ENCODE measurements at places on chromosomes 3 and 15.

DNA sequence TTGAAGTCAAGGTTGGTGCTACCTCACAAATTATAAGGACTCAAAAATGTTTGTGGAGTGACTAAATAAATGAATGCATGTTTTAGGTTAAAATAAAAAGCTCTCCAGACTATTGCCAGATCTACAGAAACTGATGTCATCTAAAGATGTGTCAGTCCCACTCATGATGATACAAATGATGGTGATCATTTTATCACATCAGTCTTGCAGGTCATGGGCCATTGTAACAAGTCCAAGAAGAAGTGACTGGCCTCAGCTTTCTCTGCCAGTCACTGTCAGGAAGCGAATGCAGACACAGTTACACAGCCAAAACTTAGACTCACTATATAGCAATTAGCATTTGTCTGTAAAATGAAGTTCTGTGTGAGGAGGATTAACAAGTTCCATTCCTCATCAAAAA, 18.5 kb downstream of the ATP8B4 start:
- DNase-seq = no peak

DNA sequence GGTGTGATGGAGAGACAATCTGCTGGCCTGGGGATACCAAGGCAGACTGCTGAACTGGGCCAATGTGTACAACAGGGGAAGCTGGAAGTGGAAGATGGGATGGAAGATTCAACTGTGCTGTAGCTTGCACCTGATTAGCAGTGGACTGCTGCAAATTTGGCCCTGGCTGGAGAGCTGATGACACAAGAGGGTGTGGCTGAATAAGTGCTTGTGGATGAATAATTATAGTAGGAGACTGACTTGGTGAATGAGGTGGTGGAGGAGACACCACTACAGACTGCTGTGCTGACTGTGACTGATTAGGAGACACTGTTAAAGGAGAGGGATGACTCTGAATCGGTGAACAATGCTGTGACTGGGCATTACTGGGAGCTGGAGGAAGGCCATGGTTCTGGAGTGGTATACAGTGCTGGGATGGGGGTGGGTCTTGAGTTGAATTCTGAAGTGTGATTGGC, 52.5 kb downstream of the PHC3 start:
- DNase-seq = no peak

- no peak for DNase-seq
Measured at GRCh38 chr3:151315136-151315535, 1.5 kb downstream of the GPR87 start.

DNA sequence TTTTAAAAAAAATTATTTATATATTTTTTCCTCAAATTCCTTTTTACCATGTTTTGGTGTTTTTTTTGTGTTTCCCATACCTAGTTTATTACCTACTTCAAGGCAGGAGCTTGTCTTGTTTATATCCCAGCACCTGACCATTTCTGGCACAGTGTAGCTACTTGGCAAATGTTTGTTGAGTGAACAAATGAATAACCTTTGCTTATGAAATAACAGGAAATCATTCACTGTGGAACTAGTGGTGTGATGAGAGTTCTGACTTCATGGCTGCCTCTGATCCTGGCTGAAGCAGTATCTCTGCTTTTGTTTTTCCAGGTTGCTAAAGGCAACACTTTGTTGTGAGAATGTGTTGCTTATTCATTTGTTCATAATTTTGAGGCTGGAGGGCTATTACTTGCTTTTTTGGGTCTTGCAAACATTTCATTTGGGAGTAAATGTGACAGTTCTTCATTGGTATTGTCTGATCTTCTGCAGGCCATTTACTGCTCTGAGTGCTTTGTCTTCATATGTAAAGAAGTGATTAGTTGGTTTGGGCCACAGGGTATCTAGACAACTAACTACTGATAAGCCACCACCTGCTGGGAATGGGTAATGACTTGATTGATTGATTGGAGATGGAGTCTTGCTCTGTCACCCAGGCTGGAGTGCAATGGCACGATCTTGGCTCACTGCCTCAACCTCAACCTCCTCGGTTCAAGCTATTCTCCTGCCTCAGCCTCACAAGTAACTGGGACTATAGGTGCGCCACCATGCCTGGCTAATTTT, 5.7 kb downstream of the RAD54L2 start:
- no peak for DNase-seq

GRCh38 chr3:193732827-193733226, 139.8 kb downstream of the OPA1 start:
- no peak for DNase-seq

- no peak for DNase-seq
Measured at GRCh38 chr15:25899870-25900269, 36.7 kb upstream of the ATP10A start.

GRCh38 chr15:66459818-66460615, 37.5 kb downstream of the SNAPC5 start:
- DNase-seq = no peak

DNA sequence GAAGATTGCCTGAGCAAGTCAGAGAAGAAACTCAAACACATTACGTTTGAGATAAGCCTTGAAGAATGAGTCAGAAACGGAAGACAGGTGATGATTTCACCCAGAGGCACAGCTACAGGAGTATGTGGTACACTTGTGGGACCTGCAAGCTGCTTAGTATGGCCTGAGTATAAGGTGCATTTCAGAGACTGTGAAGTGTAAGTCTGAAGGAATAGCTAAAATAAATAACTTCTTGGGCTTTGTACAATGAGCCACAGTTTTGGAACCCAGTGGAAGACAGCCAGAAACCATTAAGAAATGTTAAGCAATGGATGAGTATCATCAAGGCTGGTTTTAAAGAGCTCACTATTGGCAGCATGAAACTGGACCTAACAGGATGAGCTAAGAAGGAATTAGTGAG, 826.2 kb downstream of the ROBO1 start:
- DNase-seq = no peak

- DNase-seq = no peak
Measured at GRCh38 chr3:48369693-48370332, 2.2 kb upstream of the FBXW12 start.

DNA sequence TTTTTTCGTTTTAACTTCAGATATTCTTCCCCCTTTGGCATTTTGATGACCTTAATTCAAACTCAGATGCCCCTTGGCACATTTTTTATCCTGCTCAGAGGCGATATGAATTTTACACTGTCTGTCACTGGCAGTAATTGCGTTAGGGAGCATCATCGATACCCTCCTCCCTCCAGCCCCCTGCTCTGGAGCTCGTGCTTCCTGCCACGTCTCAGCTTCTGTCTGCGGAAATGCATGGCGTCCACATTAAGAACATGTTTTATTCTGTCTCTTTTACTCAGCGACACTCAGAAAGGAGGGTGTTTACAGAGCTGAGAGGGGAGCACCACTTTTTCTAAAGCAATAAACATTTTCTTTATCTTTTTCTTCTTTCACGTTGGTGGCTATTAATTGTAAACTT, 254.2 kb downstream of the EBLN2 start:
- DNase-seq = no peak

DNA sequence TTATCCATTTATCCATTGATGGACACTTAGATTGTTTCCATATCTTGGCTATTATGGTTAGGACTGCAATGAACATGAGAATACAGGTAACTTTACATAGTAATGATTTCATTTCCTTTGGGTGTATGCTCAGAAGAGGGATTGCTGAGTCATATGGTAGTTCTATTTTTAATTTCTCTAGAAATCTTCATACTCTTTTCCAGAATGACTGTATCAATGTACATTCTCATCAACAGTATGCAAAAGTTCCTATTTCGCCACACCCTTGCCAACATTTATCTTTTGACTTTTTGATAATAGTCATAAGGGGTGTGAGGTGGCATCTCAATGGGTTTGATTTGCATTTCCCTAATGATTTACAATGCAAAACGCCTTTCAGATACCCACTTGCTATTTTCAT, 6.2 kb upstream of the NIPA1 start:
- no peak for DNase-seq

GRCh38 chr15:78651930-78652615, 11.1 kb upstream of the CHRNB4 start:
- DNase-seq = no peak

DNA sequence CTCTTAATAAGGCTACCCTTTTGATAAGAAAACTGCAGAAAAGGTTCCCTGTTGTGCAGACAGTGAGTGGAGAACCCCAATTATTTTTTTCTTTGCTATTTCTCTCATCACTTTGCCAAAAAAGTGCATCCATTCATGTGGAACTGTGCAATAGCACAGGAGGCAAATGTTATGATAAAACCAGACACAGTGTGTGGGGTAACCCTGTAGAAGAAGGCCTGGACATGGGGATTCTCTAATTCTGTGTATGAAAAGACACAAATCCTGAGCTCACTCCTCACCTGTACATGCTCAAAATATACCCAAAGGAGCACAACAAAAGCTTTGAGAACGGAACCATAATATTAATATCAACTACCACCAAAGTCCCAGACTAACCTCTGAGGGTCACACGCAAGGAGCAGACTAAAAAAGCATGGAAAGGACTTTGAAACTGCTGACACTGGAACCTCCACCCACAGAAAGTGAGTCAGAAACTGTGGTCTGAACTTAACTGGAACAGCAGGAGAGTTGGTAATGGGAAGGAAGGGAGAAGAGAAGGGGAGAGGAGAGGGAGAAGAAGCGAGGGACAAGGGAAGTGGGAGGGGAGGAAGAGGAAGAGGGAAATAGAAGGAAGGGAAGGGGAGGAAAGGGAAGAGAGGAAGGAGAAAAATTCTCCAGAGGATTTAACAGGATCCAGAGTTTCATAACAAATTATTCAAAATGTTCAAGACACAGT, 299.9 kb downstream of the TBC1D5 start:
- no peak for DNase-seq

DNA sequence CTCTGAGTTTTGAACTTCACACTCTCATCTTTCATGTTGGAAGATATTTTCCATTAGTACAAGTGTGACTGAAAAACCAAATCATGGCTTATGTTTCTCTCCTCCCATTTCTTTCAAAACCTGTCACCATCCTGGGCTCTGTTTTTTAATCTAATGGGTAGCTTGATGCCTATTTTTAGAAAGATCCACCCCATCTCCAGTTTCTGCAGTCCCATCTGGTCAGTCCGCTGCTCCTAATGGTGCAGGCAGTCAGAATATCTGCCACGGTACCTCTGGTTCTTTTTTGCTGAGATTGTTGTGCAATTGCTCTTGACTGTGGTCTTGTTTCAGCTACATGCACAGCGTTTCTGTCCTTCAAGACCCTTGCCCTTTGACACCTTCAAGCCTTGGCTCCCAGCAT, 240.9 kb upstream of the CADM2 start:
- no peak for DNase-seq

DNA sequence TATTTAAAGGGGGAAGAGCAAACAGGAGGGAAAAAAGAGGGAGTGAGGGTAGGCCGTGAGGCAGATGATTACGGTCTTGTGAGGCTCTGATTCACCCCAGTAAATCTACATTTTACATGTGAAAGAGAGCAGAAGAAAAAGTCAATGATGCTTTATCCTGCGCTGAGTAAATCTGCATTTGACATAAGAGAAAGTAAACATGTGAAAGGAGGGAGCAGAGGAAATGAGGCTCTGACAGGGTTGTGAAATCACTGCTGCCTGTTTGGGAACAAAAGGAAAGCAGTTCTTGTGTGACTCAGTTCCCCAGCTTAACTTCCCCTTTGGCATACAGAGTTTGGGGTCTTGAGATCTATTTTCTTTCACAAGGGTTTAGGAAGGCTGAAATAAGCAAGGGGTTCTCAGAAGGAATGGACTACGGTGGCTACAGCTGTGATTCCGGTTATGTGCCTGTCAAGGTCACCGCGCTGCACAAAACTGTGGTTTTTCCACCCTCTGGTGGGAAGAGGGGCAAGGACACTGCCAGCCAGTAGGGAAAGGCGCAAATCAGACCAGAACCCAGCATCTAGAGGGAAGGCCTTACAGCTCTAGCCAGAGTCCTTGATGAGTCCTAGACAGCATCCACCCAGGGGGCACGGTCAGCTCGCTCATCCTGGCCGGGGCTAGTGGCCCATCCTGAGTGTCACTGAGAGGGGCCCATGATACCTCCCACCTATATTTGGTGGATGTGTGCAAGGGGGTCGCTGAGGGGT, 18.9 kb upstream of the HCN4 start:
- no peak for DNase-seq

GRCh38 chr15:74311734-74312444, 55.6 kb downstream of the CYP11A1 start:
- no peak for DNase-seq

- peak; percentile 53 for DNase-seq
Measured at GRCh38 chr15:67157521-67158252, 92.3 kb downstream of the SMAD3 start.

DNA sequence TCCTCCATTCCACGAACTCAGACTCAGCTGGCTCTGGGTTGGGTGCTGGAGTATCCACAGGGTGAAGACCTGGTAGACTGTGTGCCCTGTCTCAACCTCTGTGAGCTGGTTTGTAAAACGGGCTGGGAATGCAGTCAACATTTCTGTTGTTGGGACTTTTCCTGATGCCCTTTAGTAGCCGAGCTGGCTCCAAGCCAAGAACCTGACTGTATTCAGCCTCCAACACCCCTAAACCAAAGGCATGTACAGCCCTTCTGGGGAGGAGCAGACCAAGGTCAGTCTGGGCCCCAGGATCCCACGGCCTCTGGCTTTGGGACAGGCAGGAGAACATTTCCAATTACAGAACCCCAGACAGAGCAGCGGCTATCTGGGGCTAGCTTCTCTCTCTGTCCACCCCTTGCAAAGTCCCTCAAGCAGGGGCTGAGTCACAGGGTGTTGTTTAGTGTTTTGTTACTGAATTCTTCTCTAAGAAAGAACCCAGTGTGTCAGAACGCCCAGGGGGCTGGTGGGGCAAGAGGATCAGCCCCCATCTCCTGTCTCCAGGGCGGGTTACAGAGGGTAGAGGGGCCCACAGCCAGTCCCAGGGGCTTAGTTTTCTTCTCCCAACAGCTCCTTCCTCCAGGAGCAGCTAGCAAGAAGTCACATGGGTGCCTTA, 56.8 kb upstream of the SLC6A6 start:
- no peak for DNase-seq
